Globus pallidus (tissue), 1 donor: ENCODE measurements at places on chromosomes 4 and X.

DNA sequence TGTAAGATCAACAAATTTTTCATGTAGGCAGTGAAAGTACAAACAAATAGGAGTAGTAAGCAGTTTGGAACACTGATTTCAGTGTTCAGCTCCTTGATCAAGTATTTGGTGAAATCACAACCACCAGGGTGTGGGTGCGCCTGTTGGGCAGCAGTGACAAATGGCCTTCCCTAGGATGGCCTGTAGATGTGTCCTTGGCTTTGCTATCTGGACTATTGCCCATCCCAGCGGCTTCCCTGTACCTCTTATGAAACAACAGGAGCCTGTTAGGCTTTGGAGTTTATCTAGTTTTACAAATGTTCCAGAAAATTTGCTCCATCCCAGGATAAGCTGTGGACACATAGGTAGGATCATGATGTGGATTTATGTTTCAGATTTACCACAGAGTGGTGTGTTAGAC, 216.8 kb upstream of the FAT1 start:
- DNase-seq, result no peak

- DNase-seq, result no peak
These were observed 183.6 kb downstream of the ENOX2 start for GRCh38 chrX:130719413-130719812.

- DNase-seq, result no peak
These were observed 79.2 kb downstream of the GRIA3 start for GRCh38 chrX:123263270-123263669.

DNA sequence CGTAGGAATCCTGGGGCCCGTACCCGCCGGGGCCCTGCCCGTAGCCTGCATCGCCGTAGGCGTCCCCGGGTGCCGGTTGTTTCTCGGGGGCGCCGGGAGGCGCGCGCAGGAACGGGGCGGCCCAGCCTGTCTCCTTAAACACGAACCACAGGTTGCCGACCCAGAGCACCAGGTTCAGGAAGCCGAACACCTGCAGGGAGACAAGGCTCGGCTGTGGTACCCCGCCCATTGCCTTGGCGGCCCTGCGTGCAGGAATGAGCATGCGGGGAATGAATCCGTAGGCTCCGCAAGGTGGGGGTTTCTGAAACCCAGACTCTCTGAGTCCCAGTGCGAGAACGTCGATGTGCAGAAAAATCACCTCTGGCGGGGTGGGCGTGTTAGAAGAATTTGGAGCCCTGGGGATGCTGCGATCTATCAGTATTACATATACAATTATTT, 5.4 kb upstream of the PRICKLE3 start:
- DNase-seq, result no peak
